ENCODE measurements at places on chromosomes 11 and 22.

GRCh38 chr11:67613960-67614715 lies 7.4 kb downstream of the NDUFV1 start:
- no peak for DNase-seq

- DNase-seq, result peak; percentile 73
Measured at GRCh38 chr11:32088117-32088941, 2.5 kb upstream of the RCN1 start.

- DNase-seq, result no peak
Measured at GRCh38 chr11:73752903-73753302, 8.0 kb downstream of the RAB6A start.

- no peak for DNase-seq
Measured at GRCh38 chr22:44971651-44972362, 38.0 kb downstream of the PHF21B start.

DNA sequence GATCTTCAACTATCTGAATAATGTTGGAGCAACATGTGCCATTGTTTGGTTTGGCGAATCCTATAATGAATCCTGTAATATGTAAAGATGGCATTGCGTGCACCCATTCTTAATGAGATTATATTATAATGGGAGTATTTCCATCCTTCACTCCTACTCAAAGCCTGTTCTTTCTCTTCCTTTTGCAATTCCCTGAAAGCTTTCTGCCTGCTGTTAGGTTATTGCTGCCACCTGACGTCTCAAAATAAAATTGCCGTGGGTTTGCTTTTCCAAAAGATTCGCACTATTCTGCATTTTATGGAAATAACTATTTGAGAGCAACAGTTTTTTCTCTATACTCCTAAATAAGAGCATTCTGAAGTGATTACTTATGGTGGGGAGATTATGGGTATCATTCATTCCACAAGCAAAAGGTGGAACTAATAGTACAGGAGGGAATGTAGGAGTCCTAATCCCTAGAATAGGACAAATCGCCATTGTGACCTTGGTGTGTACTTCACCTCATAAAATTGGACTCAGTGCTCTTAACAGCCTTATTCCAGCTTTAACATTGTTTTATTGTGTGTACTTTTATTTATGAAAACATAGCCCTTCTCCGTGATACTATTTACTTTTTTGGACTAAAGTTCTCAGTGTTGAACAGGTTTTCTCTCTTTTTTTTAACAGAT lies 69.6 kb upstream of the ALKBH3 start:
- DNase-seq, result no peak

DNA sequence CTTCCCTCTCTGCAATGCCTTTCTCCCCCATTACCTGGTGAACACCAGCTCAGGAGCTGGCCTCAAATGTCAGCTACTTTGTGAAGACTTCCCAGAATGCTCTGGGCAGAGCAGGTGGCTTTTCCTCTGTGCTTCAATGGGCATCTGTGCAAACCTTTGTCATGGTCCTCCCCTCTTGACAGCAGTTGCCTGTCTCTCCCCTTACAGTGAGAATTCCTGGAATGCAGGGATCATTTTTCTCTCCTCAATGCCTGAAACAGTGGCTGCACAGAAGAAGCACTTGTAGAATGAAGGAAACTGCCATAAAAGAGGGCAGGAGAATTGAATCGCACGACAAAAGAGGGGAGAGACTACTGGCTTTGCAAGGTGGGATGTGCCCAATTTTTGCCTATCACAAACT lies 92.8 kb upstream of the NARS2 start:
- no peak for DNase-seq

DNA sequence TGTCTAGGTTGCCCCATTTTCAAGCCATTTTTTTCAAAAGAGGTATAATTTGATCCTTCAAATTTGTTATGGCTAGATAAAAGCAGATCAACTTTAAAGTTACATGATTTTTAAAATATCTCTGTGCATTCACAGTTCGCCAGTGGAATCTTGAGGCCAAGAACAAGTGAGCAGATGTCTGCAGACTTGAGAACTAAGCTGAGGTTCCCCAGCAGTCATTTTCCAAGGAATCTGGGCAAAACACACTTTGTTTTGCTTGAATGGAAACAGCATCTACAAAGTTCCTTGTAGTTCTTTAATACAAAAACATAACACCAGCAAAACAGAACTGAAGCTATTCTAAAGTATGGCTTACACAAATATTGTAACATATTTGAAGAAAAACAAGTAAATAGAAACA lies 7.7 kb downstream of the MPPED2 start:
- no peak for DNase-seq

DNA sequence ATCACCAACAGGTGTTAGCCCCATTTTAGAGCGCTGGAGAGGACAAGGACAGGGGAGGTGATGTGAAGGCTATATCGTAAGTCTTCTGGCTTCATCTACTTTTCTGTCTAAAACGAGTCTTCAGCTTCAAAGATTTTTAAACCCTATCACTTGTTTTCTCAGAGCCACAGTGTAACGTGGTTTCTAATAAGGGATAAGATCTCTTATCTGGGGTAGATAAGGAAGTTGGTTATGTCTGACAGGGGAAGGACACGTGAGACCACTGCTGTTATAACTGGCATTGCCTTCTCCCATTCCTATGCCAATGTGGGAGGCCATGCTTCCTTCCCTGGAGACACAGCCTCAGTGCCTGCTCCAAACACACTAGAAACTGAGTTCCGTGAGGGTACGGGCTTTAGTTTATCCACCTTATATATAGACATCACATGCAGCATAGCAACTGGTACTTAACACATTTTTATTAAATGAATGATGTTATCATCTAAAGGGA lies 39.3 kb downstream of the LARGE2 start:
- no peak for DNase-seq

- no peak for DNase-seq
Measured at GRCh38 chr11:80309301-80309700, 868.5 kb upstream of the TENM4 start.

- DNase-seq, result no peak
Measured at GRCh38 chr11:103862802-103863174, 173.7 kb upstream of the DDI1 start.

- no peak for DNase-seq
Measured at GRCh38 chr11:102322560-102322959, 5.3 kb downstream of the BIRC3 start.

GRCh38 chr11:66289548-66290329 lies 796 bp upstream of the YIF1A start:
- DNase-seq, result no peak

- DNase-seq, result no peak
Measured at GRCh38 chr11:77212314-77213007, 84.4 kb downstream of the MYO7A start.

GRCh38 chr11:106378513-106379179 lies 301.2 kb downstream of the AASDHPPT start:
- DNase-seq, result no peak

DNA sequence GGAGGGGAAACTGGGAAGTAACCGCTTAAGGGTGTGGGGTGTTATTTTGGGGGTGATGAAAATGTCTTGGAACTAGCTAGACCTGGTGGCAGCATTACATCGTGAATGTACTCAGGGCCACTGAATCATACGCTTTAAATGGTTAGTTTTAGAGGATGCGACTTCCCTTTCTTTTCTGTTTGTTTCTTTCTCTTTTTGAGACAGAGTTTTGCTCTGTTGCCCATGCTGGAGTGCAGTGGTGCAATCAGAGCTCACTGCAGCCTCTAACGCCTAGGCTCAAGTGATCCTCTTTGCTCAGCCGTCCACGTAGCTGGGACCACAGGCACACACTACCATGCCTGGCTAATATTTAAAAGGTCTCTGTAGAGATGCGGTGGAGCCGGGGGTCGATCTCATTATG lies 5.6 kb upstream of the MIAT start:
- DNase-seq, result no peak

DNA sequence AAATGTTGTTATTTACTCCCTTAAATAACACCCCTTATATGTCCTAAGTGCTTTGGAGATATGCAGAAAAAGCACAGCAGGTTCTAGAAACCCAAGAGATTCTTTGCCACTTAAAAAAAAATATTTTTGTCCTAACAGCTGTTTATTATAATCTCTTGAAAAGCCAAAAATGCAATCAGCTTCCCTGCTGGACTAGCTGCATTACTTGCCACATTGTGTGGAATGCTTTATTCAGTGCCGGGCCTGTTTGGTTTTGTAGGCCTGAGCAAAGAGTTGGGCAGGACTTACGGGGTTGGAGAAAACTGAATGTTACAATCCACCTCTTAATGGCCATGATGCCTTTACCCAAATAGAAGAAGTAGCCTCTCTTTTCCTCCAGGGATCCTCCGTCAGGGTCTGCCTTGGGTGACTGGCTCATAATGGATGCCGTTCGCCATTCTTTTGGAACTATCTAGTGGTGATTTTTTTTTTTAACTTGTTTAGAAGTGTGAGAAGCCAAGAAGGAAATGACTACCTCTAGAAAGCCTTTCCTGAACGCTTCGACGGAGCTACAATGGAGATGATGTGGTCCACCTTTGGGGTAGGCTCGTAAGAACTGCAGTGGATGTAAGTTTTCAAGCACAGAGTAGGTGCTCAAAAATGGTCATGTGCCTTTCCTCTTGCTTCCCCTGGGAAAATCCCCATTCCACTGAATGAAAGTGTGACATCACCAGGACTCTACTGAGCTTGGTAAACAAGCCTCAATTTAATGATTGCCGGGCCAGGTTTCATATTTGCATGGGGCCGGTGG lies 241.3 kb upstream of the NCAM1 start:
- no peak for DNase-seq

DNA sequence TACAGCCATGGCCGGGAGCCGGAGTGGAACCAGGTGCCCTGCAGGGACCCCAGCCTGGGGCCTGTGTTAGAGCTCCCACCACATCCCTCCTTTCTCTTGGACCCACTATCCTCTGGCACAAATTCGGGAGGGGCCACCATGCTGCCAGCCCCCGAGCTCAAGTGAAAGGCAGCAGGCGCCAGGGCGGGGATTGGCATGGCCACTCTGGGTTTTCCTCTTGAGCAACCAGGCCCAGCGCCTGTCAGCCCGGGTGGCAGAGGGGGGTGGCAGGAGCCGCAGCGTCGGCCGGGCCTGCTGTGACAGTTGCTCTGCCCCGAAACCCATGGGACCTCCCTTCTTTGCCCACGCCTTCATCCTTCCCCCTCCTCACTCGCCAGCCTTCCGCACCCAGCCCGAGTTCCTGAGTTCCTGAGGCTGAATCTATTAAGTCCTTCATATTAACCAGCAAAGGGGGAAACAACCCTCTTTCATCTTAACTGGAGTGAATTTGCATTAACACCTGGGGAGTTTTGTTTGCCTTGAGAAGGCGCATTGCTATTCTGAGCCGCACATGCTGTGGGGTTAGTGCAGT lies 16.8 kb upstream of the CABP7 start:
- DNase-seq, result no peak

- no peak for DNase-seq
Measured at GRCh38 chr11:57458410-57459163, 1.7 kb upstream of the RTN4RL2 start.

GRCh38 chr11:120167659-120168058 lies 29.7 kb upstream of the TRIM29 start:
- DNase-seq, result no peak

- no peak for DNase-seq
Measured at GRCh38 chr11:7901319-7901854, 29.7 kb downstream of the OR10A6 start.

DNA sequence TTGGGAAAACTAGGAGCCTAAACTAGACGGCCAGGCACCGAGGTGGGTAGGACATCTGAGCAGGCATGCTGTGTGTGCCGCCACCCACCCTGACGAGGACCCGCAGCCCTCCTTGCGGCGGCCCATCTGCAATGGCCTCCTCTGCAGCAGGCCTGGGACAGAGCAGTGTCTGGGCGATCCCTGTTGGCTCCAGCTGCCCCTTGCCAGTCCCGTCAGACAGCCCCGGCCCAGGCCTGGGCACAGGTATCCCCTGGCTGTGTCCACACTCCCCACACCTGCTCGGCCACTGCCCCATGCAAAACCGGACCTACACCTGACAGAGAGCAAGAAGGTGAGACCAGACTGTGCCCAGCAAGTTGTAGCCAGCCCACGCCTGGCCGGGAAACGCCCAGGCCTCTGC lies 38.7 kb upstream of the GNB1L start:
- no peak for DNase-seq

DNA sequence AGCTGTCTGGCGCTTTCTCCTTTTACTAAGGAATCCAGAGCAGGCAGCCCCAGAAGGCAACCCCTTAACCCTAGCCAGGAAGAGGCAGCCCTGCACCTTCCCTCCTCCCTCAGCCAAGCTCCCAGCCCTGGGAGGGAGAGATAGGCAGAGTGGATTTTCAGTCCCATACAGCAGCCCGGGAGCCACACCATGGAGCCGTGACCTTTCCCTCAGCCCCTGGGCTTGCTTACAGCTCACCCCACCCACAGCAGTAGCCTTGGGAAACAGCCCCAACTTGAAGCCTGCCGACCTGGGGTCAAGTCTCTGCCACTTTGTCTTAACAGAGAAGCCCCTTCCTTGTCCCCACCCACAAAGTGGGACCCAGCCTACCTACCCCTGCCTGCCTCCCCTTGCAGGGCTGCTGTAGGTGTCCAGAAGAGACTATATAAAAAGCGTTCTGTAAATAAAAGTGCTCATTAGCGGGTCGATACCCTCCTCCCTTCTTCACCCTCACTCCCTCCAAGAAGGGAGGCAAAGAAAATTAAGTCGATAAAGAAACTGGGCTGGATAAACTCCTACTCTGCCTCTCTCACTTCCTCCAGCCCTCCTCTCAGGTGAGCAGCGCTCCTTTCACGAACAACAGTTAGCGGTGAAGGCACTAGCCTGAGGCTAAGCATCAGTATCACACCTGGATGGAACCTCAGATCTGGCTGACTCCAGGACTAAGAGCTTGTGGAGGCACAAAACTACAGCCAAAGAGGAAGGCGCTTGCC lies 4.2 kb downstream of the TST start:
- DNase-seq, result no peak

DNA sequence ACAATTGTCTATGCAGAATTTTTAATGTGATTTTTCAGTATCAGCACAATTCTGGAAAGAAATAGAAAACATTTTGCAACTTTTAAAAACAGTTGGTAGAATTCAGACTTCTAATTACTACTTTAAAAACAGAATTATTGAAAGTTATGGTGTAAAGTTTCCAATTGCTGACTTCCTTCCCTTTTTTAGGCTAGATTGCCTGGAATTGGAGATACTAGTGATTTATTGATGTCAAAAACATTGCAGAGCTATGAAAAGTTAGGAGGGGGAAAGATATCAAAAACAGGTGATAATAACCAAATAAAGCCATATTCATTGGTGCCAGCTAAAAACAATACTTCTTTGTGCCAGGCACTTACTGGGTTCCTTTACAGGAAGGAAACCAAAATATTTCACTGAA lies 485.5 kb downstream of the TMEM135 start:
- no peak for DNase-seq

GRCh38 chr11:126370016-126370415 lies 14.5 kb downstream of the ST3GAL4 start:
- DNase-seq, result no peak

GRCh38 chr22:17881366-17881765 lies 107.1 kb upstream of the BID start:
- no peak for DNase-seq

All from AG04449 (cell line).